ENCODE measurements at places on chromosomes 16 and 17. TPM values are rescaled to one million over a fixed set of nuclear protein-coding genes. Genes with fewer than 3 reads are reported as not detected.

Gene NPIPA8
- 1.2 TPM for polyA plus RNA-seq

Gene PPP4C
- polyA plus RNA-seq: 61.4 TPM

DNA sequence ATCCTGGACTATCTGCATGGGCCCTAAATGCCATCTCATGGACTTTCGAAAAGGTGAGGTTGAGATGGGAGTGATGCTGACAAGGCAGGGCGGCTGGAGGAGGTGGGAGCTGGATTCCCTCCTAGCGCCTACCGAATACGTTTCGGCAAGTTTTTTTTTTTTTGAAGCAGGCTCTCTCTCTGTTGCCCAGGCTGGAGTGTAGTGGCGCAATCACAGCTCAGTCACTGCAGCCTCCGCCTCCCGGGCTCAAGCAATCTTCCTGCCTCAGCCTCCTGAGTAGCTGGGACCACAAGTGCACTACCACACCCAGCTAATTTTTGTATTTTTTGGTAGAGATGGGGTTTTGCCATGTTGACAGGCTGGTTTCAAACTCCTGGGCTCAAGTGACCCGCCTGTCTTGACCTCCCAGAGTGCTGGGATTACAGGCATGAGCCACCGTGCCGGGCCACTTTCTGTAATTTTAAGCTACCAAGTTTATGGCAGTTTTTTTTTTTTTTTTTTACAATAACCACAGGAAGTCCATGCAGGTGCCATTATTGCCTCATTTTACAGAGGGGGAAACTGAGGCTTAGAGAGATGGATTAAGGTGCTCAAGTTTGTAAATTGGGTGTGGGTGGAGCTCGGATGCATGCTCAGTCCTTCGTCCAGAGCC lies 246.4 kb downstream of the PRKCA start:
- DNase-seq: no peak

DNA sequence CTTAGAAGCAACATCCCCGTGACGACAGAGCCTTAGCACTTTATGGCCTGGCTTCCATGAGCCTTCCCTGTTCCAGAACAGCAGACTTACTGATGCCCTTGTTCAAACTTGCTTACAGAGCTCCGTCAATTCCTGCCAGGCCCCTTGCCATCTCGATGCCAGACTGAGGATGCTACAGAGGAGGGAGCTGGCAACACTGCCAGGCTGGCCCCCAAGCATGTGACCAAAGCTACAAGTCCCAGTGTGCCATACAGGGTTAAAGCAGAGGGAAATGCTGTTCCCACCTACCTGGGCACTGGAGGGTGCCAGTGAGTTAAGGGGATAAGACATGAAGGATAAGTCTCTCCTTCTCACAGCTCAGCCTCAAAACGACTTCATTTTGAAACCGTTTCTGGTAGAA lies 33.5 kb upstream of the SREBF1 start:
- DNase-seq: no peak

Gene TRAF7
- polyA plus RNA-seq: 45.0 TPM

GRCh38 chr16:79013930-79014660 lies 586.4 kb downstream of the MAF start:
- DNase-seq: peak; percentile 72

DNA sequence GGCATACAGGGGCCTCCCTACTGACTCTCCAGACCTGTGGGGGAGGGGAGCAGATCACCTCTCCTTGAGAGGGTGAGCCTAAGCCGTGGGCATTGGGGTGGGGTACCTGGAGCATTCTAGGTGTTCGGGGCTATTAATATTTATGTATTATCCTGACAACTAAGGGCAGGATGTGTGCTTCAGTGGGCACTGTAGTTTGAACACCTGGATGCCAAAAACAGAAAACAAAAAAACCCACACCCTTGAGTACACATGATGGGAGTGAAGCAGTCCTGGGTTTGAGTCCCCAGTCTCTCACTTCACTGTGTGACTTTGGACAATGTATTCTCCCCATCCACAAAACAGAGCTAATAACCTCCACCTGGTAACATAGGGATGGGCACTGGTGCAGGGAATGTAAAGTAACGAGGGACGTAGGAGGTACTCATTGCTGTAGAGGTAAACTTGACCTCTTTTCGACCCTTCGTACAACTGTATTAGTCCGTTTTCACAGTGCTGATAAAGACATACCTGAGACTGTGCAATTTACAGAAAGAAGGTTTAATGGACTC lies 257.8 kb downstream of the CPPED1 start:
- no peak for DNase-seq

- DNase-seq: peak; percentile 73
These were observed 79.0 kb downstream of the RPA1 start for GRCh38 chr17:1908699-1909309.

- DNase-seq: no peak
These were observed 85.8 kb upstream of the SEC14L1 start for GRCh38 chr17:77054936-77055335.

DNA sequence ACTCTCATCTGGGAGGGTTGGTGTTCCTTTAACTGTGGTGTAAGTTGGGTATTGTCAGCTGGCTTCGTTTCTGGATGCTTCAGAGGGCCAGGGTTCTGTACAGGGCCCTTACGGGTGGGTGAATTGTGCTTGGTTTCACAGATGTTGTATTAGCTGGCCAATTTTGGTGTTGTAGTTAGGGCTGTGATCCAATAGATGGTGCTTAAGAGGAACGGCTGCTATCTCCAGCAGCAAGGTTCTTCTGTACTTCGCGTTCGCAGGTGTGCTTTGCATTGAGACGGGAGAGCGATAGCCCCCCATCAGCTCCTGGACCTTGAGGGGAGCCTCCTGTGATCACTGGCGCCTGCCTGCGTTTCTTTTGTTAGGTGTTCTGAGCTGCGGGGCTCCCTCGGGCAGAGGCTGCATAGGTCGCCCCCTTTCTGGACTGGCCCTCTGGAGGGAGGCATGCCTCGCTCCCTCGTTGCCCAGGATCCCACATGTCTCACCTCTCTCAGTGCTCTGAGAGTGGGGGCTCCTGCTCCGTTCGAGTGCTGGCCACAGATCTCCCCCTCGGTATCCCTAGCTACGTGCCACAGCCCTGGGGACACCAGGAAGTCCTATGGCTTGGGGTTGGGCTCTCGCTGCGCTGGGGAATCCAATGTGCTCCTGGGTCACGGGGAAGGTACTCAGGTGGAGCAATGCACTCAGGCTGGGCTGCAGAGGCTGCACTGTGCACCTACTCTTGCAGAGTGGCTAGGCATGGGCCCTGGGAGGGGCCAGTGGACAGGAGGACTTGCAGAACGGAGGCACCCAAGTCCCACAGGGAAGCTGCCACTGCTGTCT lies 837 bp upstream of the PRDM7 start:
- peak; percentile 7 for DNase-seq

Gene ADCY9
- polyA plus RNA-seq: 14.7 TPM

Gene DNAAF8
- polyA plus RNA-seq: 0.88 TPM

GRCh38 chr17:2138761-2139160 lies 83.9 kb downstream of the HIC1 start:
- no peak for DNase-seq
